ENCODE measurements at places on chromosomes 11 and 22.

DNA sequence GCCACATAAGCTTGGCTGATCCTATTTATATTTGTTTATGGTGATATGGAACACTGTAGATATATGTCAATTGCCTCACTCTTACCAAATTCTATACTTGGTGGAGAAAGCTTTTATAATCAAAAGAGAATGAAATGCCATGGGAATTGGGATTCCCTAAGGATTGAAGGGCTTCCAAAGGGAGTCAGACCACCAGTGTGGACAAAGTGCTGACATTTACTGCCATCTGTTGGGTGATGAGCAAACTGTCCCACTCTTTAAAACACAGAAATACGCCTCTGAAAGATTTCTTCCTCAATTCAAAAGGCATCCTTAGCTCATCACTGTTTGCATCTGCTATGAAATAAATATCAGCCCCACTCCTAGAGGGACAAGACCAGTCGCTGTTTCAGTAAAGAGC, 7.1 kb downstream of the SLC1A2 start:
- no peak for DNase-seq

DNA sequence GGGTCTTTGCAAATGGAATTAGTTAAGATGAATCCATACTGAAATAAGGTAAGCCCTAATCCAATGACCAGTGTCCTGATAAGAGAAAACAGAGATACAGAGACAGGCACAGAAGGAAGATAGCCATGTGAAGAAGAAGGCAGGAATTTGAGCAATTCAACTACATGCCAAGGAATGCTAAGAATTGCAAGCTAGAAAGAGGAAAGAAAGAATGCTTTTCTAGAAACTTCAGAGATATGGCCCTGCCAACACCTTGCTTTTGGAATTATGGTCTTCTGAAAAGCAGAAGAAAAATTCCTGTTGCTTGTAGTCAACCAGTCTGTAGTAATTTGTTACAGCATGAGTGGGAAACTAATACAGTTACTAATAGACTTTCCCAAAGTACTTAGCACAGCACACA, 111.3 kb downstream of the SLC17A6 start:
- no peak for DNase-seq

DNA sequence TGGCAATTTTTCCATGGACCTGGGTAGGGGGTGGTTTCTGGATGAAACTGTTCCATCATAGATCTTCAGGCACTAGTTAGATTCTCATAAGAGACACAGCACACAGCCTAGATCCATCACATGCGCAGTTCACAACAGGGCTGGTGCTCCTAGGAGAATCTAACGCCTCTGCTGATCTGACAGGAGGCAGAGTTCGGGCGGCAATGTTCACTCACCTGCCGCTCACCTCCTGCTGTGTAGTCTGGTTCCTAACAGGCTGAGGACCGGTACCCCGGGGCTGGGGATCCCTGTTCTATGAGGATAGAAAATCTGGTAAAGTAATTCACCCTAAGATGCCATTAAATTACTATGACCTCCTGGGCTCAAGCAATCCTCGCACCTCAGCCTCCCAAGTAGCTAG, 318.0 kb downstream of the KIRREL3 start:
- no peak for DNase-seq

- no peak for DNase-seq
Measured at GRCh38 chr11:118660681-118661424, 18.6 kb downstream of the TREH start.

- no peak for DNase-seq
Measured at GRCh38 chr11:64156235-64157011, 9.5 kb downstream of the MACROD1 start.

DNA sequence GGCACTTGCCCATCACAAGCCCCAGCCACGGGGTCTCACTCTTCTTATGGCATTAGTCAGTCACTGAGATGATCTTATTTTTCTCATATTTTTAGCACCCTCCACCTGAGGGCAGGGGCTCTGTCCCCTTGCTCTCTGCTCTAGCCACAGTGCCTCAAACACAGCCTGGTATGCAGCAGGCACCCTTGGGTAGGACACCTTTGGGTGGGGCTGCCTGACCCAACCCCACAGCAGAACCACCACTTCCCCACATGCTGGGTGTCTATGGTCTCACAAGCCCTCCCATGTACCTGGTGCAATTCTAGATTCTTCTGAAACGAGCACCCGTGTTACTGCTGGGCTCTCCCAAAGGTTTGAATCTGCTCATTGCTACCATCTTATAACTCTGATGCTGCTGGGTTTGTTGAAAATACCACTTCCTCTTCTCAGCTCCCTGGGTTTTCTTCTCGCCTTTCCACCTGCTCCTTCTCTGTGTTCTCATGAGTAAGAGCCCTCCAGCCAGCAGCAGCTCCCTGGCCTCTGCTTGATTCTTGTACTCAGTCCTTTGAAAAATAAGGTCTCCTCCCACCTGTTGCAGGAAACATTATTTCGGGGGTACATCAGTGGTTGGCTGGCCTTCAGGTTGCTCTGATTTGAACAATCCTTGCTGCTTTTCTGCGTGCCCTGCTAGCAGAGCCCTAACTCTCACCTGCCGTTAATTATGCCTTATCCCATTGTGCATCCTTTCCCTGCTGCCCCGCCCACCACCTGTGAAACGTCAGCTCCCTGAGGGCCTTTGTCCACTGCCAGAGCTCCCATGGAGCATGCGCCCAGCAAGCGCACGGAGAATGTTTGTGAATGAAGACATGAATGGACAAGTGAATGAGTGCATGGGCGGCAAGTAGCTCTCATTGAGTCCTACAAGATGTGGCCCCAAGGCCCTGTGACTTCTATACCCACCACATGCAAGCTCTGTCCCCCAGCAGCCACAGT, 1181.6 kb downstream of the TBC1D22A start:
- DNase-seq = no peak

DNA sequence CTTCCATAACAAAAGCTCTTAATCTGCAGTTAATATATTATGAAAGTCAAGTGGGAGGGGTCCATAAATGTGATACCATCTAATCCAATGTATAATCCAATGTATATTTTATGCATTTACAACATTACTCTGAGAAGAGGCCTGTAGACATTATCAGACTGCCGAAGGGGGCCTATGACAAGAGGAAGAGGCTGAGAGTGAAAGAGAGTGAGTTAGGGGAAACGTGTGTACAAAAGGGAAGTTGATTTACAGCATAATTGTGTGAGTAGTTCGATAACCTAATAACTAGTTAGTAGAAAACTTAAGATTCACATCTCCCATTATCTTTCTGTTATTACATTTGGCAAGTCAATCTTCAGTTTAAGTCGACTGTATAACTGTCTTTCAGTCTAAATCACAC, 86.6 kb downstream of the DDX10 start:
- no peak for DNase-seq

DNA sequence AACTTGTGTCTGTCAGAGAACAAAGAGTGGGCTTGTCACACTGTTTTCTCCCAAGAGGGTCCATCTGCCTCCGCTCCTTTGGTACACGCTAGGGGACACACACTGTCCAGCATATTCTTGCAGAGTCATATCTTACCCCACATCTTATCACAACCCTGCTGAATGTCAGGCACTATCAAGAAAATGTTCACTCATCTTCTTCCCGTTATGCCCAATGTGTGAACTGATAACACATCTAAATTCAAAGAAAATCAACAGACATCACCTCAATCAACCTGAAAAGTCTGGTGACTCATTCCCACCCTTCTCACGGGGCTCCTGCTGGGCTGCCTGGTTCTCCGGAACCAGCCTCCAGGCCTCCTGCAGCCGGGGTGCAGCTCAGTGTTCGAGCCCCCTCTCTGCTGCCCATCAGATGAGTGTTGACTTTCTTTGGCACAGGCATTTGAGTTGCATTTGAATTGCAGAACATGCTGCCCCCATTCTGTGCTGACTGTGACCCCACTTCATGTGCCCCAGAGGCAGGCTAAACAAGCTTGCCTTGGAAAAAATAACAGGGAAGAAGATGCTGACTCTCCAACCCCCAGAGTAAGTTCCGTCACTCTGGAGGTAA, 19.4 kb downstream of the GRAP2 start:
- DNase-seq = no peak

DNA sequence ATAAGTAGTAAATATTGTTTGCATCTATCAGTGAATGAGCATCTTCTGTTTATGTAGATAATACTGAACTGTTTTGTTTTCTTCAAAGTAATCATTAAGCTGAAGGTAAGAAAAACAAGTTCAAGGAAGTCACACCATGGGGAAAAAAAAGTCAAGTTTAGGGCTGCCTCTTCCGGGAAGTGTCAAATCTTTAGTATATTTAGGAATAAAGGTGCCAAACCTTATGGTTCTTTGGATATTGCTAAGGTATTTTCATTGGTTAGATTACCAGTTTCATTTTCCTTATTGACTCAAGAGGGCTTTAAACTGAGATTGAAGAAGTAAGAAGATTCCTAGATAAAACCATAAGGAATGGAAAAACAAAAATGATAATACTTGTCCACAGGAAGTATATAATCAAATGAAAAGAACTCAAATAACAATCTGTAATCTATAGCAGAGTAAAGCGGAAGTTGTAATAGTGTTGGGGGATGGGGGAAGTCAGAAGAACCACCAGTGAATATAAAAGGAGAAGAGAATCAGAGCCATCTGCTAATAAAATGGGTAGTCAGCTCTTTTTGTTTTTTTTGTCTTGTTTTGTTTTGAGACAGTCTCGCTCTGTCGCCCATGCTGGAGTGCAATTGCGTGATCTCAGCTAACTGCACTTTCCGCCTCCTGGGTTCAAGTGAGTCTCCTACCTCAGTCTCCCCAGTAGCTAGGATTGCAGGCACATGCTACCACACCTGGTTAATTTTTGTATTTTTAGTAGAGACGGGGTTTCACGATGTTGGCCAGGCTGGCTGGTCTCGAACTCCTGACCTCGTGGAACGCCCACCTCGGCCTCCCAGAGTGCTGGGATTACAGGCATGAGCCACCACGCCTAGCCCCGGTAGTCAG, 2.3 kb downstream of the ATM start:
- no peak for DNase-seq

DNA sequence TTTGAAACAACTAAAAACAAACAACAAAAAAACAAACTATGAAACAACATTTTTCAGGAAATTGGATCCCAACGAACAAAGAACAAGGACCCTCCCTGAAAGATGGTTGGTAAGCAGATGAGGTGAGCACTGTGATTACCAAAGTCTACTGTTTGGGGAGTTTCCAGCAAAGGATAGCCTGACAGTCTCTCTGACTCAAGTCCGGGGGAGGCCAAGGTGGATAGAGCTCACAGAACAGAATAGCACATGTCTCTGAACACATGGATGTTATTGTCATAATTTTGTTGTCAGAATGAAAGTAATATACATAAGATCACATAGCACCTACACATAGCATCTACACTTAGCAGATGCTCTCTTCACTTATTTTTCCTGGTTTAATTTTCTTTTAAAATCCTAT, 501.3 kb upstream of the TENM4 start:
- DNase-seq = no peak

- DNase-seq = no peak
Measured at GRCh38 chr11:17691550-17691949, 27.8 kb upstream of the MYOD1 start.

GRCh38 chr22:37484480-37485394, 1.4 kb downstream of the MFNG start:
- no peak for DNase-seq

DNA sequence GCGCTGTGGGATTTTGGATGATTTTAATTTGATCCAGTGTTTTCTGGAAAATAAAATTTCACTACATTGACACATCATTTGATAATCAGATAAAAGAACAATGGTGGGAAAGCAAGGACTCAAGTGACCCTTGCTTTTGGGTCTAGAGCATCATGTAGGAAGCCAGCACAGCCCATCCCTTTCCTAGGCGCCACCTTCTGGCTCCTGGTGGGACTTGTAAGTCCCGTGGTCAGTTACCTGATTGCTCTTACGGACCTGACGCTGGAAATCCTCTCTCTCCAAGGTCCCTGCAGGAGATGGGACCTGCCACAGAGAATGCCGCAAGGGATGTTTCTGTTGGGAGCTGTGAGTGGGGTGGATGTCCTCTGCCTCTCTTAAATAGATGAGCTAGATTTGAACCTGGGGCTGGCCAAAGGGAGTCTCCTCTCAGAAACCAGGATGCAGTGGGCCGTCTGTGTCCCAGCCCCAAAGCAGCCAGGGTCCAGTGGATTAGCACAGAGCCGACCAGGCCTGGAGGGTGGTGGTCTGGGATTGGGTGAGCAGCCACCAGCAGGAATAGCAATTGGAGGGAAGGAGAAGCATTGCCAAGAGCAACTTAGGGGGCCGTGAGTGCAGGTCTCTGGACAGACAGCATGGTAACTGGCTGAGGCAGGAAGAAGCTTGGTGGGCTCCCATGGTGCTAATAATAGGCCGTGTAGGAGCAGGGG, 21.7 kb downstream of the TIMP3 start:
- peak; percentile 26 for DNase-seq

DNA sequence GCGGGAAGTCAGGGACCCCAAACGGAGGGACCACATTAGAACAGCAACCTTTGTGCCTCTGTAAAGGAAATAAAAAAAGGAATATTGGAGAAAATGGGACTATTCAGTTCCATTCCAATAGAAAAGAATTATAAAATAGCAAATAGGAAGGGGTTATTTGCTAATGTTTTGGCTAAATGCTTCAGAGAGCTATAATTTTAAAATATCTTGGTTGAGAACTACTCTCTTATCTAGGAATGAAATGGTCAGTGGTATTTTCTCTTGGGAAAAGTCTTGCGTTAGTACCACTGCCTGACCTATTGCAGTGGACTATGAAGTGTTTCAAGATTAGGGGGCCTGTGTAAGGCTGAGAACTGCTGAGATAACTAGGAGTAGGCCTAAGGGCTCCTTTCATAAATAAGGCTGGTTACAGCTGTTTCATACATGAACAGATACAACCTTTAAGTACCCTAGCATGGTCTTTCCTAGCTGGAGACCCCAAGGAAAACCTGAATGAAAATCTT, 6.9 kb upstream of the WEE1 start:
- peak; percentile 66 for DNase-seq

DNA sequence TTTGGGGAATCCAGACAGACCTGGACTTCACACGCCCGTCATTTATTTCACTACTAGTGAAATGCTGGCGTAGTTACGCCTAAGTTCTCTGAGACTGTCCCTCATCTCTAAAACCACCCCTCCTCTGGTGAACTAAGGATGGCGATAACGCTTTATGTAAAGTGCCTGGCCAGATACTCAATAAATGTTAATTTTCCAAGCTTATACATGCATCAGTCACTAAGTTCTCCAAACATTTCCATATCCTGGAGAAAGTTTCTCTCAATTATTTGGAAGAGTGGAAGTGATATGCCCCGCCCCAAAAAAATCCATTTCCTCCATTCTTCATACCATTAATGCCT, 1.1 kb upstream of the FBXO3 start:
- no peak for DNase-seq

- no peak for DNase-seq
Measured at GRCh38 chr22:26485806-26486390, 2.2 kb downstream of the SRRD start.

DNA sequence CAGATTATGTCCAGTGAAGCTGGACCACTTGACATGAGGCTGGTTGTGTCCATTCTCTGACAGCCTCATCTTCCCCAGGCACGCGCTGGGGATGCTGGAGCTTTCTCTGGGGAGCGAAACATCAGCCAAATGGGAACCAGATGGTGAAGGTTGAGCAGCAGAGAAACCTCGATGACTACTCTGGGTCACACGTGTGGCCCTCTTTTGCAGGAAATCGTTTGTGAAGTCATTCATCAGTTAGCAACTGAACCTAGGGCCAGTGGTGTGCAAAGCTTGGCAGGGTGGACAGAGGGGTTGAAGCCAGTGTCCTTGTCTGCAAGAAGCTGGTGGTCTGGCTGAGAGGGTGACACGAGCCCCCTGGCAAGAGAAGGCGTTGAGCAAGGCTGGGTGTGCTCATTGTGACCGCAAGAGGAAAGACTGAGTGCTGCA, 109.8 kb downstream of the ZBTB16 start:
- DNase-seq = peak; percentile 80

Data from fibroblast of gingiva (primary cell).